Fibroblast of skin of right quadriceps (primary cell): ENCODE measurements at places on chromosomes 2 and 18.

DNA sequence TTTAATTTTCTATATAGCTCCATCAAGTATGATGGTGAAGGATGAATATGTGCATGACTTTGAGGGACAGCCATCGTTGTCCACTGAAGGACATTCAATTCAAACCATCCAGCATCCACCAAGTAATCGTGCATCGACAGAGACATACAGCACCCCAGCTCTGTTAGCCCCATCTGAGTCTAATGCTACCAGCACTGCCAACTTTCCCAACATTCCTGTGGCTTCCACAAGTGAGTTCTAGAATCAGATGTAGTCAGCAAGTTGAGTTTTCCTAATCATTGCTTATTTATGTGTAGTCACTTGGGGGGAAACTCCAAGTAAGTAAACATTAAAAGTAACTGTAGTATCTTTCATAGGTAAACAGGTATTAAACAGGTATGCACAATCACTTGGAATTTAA lies 24.8 kb downstream of the SMAD4 start:
- DNase-seq = peak; percentile 52

GRCh38 chr2:69734035-69734611 lies 7.8 kb upstream of the ANXA4 start:
- no peak for DNase-seq

GRCh38 chr2:36058076-36058475 lies 297.5 kb upstream of the CRIM1 start:
- no peak for DNase-seq

GRCh38 chr2:188892636-188893035 lies 81.5 kb upstream of the COL3A1 start:
- peak; percentile 19 for DNase-seq

DNA sequence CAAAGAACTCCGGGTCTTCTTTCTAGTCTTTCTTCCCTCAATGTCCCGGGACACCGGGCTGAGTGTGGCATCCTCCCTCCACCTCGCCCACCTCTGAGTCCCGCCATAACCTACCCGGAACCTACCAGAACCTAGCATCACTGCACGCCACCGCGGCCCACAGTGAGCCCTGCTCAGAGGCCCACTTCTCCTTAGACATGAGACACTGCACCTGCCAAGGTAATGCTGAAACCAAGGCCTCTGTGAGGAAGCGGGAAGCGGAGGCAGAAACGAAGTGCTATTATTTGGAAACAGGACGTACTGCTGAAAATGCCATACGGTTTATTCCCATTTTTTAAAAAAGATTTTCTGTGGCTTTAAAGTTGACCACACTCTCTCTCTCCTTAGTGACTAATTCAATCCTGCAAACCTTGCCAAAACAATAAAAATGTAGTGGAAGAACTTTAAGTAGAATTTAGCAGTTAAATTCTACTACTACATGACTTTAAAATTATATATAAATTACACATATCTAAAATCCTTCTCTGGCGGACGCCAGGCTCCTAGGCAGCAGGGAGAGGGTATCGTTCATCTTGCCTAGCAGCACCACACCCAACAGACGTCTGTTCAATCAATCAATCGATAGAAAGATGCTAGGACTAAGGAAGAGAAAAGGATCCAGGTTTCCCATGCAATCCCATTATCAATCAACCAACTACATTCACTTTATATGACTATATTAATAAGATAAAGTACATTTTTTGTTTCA lies 82.0 kb downstream of the ZNF516 start:
- peak; percentile 61 for DNase-seq

DNA sequence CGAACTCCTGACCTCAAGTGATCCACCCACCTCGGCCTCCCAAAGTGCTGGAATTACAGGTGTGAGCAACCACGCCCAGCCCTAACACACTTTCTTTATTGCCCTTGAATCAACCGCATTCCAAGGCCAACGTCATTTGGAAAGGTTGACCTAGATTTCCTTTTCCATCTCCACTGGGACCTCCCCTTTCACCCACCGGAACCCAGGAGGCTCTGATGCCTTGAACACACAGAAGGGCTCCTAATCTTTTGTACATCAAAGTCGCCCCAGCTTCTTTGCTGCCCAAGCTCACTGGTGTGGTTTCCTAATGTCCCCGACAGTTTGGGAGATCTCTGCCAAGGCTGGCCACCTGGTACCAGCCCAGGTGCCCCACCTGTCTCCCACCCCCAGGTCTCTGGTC lies 46.2 kb upstream of the CAB39 start:
- no peak for DNase-seq

GRCh38 chr2:239973386-239973785 lies 51.8 kb downstream of the NDUFA10 start:
- no peak for DNase-seq

GRCh38 chr2:96762529-96763311 lies 2.0 kb downstream of the CNNM4 start:
- no peak for DNase-seq

DNA sequence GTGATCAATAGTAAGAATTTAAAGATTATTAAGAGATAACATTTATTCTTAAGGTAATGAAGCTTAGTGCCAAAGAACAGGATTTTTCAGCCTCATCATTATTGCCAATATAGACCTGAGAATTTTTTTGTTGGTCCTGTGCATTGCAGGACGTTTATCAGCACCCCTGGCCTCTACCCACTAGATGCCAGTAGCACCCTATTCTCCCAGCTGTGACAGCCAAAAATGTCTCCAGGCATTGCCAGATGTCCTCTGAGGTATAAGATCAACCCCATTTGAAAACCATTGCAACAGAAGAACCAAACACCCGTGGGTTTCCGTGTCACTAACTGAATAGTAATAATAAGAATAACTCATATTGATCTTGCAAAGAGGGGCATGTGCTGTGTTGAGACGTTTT lies 700.0 kb upstream of the SOX11 start:
- DNase-seq = peak; percentile 13

DNA sequence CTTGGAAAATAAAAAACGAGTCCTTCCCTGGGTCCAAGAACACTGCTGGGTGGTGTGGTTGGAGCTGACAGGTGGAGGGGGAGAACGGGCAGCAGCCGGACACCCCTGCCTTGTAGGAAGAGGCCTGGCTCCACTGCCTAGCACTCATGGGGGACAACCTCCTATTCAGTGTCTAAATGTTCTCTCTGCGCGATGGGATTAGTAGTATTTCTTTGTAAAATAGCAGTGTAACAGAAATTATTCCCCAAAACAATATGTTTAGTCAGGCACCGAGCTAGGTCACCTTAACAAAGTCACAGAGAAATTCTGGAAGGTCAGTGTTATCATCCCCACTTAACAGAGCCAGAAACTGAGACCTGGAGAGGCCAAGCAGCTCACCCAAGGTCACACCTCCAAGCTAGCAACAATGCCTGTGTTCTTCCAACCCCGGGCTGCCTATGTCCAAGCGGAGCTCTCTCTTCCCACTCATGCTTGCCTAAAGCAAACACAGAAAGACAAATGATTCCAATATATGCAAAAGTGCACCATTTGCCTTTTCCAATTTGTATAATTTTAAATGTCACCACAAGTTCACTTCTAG lies 68.0 kb downstream of the STEAP3 start:
- DNase-seq = no peak

- no peak for DNase-seq
Measured at GRCh38 chr2:5019324-5019723, 672.9 kb upstream of the SOX11 start.

- DNase-seq = no peak
Measured at GRCh38 chr2:79453918-79454317, 58.9 kb upstream of the CTNNA2 start.

GRCh38 chr18:51430538-51430937 lies 233.1 kb upstream of the MEX3C start:
- DNase-seq = no peak

DNA sequence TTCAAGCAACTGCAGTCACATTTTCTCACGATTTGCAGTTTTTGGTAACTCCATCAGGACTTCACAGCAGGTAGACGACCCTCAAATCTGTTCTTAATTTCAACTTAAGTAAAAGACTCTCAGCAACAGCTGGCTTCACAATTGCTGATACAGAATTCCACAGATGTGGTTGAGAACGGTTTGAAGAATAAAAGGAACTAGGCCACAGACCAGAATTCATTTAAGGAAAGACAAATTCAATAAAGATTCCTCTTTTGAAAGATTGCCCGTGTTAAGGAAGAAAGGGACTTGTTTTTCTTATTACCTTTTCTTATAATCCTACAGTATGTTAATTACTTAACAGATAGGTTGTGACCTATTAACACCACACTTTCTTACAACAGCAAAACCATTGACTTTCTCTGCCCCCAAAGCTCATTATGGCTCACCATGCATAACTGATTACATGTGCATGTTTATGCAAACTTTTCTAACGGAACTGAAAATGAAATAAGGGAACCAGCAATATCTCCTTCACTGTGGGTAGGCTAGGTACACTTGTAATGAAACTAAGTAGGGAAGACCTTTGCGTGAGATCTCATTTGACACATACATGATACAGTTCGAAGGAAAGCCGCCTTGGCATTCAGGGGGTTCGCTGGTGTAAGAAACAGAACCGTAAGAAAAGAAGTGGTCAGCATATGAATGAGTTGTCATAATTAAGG lies 4.7 kb upstream of the ZNF516 start:
- DNase-seq = no peak

DNA sequence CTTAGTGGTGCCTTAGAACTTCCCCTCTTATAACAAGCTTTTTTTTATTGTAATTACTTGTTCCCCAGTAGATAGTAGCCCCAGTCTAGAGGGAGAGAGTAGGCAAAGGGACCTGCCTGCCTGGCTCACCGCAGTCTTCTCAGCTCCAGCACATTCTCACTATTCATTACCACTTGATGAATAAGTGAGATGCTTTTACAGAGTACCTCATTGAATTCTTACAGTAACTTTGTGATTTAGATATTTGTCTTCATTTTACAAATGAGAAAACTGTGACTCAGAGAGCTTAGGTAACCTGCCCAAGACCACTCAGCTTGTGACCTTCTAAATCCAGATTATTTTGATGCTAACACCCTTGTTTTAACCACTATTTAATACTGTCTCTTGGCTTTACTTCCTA lies 77.8 kb downstream of the CHRNA1 start:
- no peak for DNase-seq

- DNase-seq = peak; percentile 26
Measured at GRCh38 chr2:237389831-237390230, 24.1 kb downstream of the COL6A3 start.

GRCh38 chr2:214808981-214809750 lies at the start of gene BARD1:
TSS of gene BARD1 (minus strand) at chr2:214809683. CDS start at chr2:214809569, 114 bp downstream.
- peak; percentile 64 for DNase-seq

DNA sequence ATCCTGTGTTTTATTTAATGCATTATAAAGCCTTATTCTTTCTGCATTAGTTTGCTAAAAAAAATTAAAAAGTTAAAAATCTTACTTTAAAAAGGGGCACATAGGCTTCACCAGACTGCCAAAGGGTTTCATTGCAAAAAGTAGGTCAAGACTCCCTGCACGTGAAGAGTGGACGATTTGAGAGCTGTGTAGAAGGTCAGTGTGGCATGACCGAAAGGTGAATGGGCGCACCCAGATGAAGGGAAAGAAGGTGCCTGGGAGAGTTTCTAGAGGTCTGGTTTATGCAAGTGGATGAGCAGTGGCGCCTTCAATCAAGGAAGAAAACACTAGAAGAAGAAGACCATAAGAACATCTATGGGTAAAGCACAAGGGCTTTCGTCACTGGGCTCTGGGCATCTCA lies 111.0 kb downstream of the SP3 start:
- no peak for DNase-seq

DNA sequence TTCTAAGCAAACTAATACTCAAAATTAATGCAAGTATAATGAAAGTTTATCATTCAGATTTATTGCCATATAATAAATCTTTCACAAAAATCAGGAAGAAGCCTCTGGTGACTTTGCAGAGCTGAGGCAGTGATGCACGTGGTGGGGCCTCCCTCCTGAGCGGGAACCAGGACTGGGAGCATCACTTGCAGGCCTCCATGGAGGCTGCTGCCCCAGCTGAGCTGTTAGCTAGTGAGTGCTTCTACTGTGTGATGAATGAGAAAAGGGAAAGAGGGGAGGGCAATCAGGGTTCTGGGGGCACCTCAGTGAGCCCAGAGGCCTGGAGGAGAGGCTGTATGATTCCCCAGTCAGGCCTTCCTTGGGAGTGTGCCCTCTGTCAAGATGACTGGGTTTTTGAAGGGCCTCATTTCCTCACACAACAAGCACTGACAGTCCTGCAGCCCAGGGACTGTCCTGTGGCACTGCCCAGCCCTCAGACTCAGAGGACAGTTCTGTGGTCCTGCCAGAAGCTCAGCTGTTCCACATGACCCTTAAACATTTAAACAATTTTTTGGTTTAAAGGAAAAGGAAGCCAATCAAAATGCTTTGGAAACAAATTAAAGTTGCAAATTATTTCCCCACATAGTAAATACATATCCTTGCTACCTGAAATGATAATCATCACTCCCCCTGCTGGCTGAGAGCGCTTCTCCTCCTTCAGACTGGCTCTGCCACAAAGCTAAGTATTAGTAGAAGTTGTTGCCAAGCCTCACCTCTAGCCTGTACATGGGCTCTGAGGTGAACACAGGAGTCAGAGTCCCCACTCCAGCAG lies 90.9 kb upstream of the SMAD7 start:
- DNase-seq = peak; percentile 52
